ENCODE measurements at places on chromosomes 11 and 22.
A peak's percentile ranks its signal among the peaks of the same experiment; 100 is the strongest.

- DNase-seq: no peak
Observed at GRCh38 chr22:35308480-35309021, 8.9 kb downstream of the TOM1 start.

- DNase-seq: no peak
Observed at GRCh38 chr22:32564170-32565001, 89.8 kb downstream of the FBXO7 start.

DNA sequence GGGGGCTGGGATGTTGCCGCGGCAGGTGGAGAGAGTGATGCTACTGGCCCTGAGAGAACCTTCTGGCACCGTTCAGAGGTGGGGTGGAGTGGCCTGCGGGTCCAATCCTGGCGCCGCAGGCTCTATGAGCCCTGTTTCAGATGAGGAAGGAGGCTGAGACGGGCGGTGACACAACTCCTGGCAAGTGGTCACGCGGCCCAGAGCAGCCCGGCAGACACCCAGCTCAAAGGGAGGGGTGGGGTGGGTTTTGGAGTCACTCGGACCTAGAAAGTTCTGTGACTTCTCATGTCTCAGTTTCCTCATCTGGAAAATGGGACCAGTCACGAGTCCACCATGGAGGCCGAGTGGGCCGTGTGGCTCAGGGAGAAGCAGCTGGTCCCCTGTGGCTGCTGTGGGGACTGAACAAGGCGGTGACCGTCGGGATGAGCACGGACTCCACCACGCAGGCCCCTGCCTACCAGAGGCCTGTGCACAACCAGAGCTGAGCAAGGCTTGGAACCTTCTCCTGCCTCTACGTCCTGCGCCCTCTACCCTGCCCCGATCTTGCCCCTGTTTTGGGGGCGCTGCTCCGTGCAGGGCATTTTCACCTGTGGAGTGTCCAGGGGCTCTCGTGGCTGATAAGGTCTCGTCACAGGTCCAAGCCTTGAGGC lies 3.7 kb downstream of the TSPO start:
- no peak for DNase-seq

- no peak for DNase-seq
Observed at GRCh38 chr11:108866781-108867180, 201.9 kb downstream of the DDX10 start.

GRCh38 chr11:23233075-23233474 lies 372.8 kb upstream of the CCDC179 start:
- no peak for DNase-seq

DNA sequence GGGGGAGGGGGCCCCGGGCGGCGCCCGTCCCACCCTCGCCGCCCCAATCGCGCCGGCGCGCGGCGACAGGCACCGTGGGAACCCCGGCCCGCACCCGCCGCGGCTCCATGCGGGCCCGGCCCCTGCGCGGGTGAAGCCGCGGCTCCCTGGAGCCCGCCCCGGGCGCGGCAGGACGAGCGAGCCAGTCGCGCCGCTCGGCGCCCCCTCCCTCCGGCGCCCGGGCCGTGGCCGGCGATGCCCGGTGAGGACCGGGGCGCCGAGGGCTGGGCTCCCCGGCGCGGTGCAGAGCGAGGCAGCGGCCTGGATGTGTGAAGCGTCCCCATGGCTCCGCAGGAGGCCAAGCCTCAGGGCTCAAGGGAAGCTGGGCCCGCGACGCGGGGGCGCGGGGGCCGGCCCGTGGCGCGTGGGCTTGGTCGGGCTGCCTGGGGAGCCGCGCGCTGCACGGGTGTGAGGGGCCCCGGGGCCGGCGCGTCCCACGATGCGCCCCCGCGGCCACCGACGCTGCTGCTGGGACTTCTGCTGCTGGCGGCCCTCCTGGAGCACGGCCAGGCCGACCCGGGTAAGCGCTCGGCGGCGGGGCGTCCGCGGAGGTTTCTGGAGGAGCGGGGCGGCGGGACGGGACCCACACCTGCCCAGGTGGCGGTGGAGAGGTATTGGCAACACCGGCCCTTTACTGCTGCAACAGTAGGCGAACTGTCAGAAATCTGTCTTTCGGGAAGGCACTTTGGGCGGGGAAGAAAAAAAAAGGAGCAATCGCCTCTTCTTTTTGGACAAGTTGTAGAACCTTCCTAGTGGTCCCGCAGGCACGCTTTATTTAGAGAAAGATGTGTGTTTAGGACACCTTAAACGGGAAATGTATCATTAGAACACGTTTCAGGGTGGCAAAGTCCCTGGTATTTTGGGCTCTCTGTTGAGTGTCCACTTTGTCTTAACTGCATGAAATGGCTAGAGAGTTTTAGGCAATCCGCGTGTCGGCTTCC lies 119.4 kb downstream of the HIPK3 start:
- no peak for DNase-seq

- peak; percentile 48 for DNase-seq
Observed at GRCh38 chr22:23243006-23243573, 62.8 kb downstream of the BCR start.

- DNase-seq: no peak
Observed at GRCh38 chr11:107844041-107844440, 14.5 kb downstream of the SLC35F2 start.

GRCh38 chr11:62324731-62325556 lies 12.3 kb upstream of the ASRGL1 start:
- DNase-seq: no peak

DNA sequence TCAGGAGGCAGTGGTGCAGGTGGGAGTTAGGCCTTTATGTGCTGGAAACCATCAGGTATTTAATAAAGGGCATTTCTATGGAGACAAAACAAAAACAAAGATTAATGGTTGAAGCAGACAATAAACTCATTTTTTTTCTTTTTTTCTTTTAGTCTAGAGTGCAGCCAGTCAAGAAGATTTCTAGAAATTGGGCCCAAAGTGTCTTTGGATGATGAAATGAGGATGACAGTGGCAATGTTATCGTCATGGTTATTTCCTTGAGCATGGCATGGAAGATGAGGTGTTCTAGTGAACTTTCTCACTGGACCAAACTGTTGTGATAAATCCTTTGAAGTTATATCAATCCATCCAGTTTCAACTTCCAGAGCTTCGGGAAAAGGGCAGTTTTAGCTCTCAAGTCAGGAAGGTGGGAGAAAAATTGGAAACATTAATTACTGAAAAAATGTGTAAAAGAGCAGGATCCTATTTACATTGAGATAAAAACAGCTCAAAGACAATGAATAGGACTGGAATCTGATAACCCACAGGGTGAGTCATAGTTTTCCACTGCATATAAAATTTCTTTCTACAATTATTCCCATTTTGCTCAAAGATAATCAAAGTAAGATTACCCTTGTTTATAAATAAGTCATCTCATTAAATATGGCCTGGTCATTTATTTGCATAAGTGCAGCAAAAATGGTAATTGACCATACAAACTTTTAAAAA lies 33.0 kb downstream of the PRR5L start:
- DNase-seq: no peak

GRCh38 chr11:44725016-44725685 lies 1.6 kb upstream of the TSPAN18 start:
- DNase-seq: no peak

DNA sequence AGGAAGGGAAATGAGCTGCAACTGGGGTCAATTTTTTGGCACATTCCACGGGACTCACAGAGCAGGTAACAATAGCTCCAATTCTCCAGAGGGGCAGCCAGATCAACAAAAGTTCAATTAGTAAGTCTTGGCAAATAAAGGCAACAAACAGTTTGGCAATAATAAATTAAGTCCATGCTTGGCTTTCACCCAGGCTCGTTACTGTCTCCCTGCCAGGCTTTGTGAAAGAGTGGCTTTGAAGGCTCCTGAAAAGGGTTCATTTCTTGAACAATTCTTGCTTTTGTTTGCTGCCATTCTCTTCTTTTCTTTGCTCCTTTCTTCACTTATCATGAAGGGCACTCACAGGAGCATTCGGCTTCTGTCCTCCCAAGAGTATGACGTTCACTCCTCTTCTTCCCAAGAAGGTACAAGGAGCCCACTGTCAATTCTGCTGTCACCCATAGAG lies 123.3 kb downstream of the APIP start:
- no peak for DNase-seq

DNA sequence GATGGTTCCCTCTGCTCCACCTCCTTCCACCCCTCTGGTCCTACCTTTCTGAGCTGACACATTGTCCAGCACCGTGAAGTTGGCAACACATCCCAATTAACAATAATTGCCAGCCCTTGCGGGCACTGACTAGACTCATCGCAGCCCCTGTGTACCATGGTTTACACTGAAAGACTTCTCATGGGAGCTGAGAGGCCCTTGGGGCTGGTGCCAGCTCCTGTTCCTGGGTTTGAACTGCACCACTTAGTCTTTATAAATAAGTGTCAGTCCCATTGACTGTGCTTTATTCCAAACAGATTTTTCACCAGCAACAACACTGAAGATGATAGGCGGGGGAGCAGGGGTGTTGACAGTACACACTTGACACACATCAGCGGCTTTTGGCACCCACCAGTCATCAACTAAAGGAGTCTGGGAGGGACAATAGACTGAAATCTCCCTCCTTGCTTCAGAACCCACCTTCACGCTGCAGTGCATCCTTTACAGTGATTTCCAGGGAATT lies 447.3 kb downstream of the NTM start:
- DNase-seq: no peak

GRCh38 chr22:17371448-17371847 lies 2.2 kb downstream of the CECR2 start:
- no peak for DNase-seq

- DNase-seq: no peak
Observed at GRCh38 chr11:112614605-112615004, 346.6 kb upstream of the NCAM1 start.

- no peak for DNase-seq
Observed at GRCh38 chr22:25797498-25798290, 55.7 kb downstream of the MYO18B start.

DNA sequence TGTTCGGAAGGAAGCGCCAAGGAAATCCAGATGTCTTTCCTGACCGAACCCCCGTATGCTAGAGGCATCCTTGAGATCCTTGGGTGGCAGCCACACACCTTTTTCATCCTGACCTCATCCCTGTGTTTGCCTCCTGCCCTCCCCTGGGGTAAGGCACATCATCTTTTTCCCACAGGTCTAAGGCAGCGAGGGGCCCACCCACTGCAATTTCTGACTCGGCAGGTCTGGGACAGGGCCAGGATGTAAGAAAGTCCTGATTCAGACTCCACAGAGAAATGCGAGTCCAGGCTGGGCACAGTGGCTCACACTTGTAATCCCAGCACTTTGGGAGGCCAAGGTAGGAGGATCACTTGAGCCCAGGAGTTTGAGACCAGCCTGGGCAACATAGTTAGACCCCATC lies 10.5 kb downstream of the ZMAT5 start:
- DNase-seq: no peak

- no peak for DNase-seq
Observed at GRCh38 chr11:61032824-61033223, 61.3 kb downstream of the CD6 start.

- DNase-seq: no peak
Observed at GRCh38 chr11:80900265-80900664, 1459.4 kb upstream of the TENM4 start.

DNA sequence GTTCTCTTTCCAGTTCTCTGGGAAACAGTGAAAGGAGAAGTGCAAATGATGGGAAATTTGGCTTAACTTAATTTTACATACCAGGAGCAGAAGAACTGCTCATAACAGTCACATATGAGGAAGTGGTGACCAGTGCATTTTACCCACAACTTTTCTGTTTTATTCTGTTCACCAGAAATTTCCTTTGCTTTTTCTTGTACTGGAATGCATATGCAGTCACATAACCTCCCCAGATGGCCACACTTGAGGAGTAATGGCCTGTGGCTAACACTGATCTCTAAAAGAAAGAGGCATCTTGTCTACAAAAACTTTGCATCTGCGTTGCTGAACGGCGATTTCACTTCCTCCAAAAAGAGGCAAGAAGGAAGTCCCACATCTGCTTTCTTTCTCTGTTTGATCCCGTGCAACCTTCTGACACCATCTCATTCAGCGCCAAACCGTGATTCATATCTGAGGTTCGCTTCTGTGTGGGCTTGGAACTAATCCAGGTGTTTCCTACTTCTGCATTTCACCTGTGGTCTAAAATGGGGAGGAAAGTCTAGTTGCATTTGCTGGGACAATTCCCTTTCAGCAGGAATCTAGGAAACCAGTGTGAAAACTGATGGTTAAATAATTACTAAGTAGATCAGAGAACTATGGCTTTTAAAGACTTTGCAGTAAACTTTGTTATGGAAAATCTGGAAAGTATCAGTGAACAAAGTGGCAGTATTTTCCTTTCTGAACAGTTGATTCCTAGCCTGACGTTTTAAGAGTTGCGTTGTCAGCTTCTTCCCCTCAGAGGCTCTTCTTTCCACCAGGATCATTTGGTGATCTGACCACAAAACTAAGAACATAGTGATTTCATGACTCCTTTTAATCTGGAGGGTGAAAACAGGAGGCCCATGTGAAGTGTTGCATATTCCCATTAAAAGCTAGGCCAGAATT lies 4.2 kb upstream of the MPEG1 start:
- DNase-seq: no peak

DNA sequence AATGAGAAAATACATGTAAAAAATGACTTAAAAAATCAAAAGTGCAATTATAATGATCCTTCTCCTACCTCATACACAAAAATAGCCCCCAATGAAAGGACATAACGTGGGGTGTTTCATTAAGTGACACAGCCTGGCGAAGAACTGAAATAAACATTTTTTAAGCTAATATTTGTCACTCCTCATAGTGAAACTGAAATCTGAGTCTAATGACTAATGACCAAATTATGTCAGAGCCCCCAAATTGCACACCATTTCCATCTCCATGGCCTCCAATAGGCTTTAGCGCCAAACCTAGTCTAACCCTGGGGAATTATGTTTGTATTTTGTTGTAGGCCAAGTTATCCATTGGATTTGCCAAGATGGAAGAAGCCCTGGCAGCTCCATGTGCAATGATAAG lies 119.1 kb downstream of the WT1 start:
- no peak for DNase-seq

DNA sequence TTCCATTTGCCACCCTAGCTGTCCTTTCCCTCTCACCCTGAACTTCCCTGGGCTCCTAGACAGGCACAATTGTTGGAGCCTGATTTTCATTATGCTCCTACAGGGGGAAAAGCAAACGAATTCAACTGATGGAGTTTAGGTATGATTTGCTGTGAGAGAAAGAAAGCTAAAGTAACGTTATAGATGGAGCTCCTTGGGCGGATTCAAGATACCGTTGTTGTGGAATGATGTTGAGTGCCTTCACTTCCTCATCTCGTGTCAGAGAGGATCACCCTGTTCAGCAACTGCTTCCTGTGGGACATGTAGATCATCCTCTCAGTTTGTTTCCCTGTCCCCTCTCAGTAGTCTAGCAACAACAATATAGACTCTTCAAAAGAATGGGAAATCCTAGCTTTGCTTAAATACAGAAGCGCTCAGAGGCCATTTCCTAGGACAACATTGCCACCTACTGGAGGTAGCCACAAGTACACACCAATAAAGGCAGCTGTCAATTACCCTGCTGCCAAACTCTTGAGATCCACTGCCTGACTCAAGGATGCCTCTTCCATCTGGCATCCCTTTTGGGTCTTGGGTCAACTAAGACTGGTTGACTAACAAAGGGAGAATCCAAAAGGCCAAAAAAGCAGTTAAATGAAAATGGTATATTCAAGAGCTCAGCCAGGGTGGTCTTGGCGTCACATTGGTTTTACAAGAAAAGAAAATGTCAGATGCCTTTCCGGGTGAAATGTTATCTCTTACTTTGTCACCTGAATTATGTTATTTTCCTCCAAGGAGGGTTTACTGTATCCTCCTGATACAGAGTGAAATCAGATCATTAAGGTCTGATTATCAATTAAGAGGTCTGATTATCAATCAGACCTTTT lies 13.5 kb upstream of the DTX4 start:
- DNase-seq: peak; percentile 25

Measured in stimulated activated CD8-positive, alpha-beta memory T cell treated with anti-CD3 and anti-CD28 coated beads, Interleukin-4, amount 100 ng/mL, for 1 hour (primary cell).